ENCODE measurements at places on chromosomes 12 and 14. TPM values are rescaled to one million over a fixed set of nuclear protein-coding genes. Genes with fewer than 3 reads are reported as not detected.

Gene KRT6B
- not detected for total RNA-seq

Gene CACNA2D4
- total RNA-seq = 0.72 TPM

Gene DTX1
- total RNA-seq = under 0.01 TPM

Gene FIGNL2
- total RNA-seq = 0.29 TPM

Gene PMEL
- total RNA-seq = 0.59 TPM

Gene FAR2
- total RNA-seq = 10.5 TPM

Gene LGR5
- total RNA-seq = not detected

Gene GYS2
- total RNA-seq = not detected

DNA sequence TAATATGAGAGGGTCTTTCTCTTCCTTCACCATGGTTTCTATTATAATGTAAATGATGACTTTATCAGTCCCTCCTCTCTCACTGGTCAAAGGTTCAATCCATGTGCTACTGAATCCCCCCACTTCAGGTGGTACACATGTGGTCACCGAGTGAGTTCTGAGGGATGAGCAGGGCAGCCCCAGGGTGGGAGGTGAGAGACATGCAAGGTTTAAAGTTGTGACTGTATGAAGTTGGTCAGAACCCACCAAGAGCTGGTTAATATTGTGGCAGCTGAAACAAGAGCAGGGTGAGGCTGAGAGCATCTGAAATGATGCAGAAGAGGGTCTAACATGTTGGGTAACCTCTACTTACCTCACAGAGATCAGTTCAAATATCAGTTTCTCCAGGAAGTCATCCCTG, 444.7 kb upstream of the FBXO33 start:
- H3K27ac ChIP-seq = no peak overlapping the region
- no peak for DNase-seq
- no peak overlapping the region for H3K4me3 ChIP-seq
- H3K27me3 ChIP-seq = no peaks in the 10 kb centered on the region

DNA sequence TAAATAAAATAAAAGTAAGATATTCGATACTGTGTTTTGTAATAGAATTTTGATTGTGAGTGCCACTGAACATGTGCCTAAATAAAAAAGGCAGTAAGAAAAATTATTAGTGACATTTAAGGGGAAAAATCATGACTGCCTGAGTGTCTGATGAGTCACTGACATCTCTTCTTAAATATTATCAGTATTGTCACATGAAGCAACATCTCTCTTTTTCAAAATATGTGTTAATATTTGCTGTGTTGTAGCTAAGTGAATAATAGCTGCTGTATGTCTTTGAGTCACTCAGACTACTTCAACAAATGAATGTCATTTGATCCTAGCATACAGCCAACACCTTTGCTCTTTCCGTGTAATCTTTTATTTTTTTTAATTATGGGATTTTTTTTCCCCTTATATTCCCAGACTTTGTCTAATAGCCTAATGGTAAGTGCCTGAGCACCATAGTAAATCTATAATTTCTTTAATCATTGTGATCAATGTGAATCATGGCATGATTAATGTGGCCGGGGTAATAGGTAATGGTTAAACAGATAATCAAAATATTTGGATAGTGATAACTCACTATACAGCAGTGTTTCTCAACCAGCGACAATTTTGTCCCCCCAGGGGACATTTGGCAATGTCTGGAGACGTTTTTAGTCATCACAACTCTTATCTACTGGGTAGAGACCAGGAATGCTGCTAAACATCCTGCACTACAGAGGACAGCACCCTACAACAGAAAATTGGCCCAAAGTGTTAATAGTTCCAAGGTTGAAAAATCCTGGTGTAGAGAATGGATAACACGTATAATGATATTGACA, 11.7 kb upstream of the OTX2 start:
- DNase-seq = no peak
- H3K36me3 ChIP-seq = no peaks in the 10 kb centered on the region
- H3K4me1 ChIP-seq = no peaks in the 10 kb centered on the region
- H3K27me3 ChIP-seq = peaks cover 10% of the 10 kb centered on the region
- H3K4me3 ChIP-seq = no peak overlapping the region

DNA sequence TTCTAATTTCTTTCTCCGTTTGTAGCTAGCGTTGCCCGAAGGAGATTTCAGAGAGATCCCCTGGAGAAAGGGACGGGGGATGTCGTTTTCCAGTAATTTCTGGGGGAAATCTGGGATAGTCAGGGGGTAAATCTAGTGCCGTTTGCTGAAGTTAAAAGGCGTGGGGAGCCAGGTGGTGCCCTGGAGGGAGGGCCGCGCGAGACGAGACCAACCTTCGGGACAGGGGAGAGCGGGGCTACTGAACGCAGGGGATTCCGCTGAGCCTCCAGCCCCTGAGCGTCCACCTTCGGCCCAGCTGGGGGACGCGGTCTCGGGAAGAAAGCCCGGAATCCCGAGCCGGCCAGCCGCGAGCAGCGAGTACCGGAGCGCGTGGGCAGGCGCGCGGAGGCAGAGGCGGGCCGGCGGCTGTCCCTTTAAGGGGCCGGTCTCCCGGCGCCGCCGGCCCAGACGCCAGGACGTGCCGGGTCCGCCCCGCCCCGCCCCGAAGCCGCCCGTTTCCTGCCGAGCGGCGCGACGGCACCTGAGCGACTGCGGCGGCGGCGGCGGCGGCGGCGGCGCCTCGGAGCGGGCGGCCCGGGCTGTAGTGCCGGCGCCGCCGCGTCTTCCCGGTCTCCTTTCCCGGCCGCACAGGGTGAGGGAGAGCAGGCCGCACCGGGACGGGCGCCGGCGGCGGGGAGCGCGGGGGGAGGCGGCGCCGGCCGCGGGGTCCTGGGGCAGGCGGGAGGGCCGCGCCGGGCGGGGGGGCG, at the start of gene KTN1:
KTN1 (plus strand) TSS at position 484 of the 746 bp plus-strand sequence. CDS start 31,842 bp downstream, outside the sequence.
- peak within 1 kb of the TSS; percentile 88 for H3K4me3 ChIP-seq
- no peaks in the 10 kb centered on the region for H3K36me3 ChIP-seq
- no peaks in the 10 kb centered on the region for H3K27me3 ChIP-seq
- H3K4me1 ChIP-seq = peaks cover 25% of the 10 kb centered on the region
- peak; percentile 97 for DNase-seq
- H3K27ac ChIP-seq = peak within 1 kb of the TSS; percentile 72

- H3K4me1 ChIP-seq = no peaks in the 10 kb centered on the region
- H3K27ac ChIP-seq = no peak overlapping the region
- H3K4me3 ChIP-seq = no peak overlapping the region
- H3K27me3 ChIP-seq = peaks cover 17% of the 10 kb centered on the region
- no peaks in the 10 kb centered on the region for H3K36me3 ChIP-seq
Measured at GRCh38 chr12:125193376-125194152, 128.3 kb downstream of the AACS start.

GRCh38 chr12:103503546-103504480, 8.0 kb upstream of the C12orf42 start:
- H3K4me1 ChIP-seq = no peaks in the 10 kb centered on the region
- no peaks in the 10 kb centered on the region for H3K27me3 ChIP-seq
- no peak for DNase-seq
- no peaks in the 10 kb centered on the region for H3K36me3 ChIP-seq
- H3K4me3 ChIP-seq = no peak overlapping the region

GRCh38 chr12:20268121-20268732, 100.1 kb upstream of the PDE3A start:
- H3K4me3 ChIP-seq = no peak overlapping the region
- no peaks in the 10 kb centered on the region for H3K4me1 ChIP-seq
- H3K27me3 ChIP-seq = no peaks in the 10 kb centered on the region
- no peak for DNase-seq
- no peaks in the 10 kb centered on the region for H3K36me3 ChIP-seq
- no peak overlapping the region for H3K27ac ChIP-seq

DNA sequence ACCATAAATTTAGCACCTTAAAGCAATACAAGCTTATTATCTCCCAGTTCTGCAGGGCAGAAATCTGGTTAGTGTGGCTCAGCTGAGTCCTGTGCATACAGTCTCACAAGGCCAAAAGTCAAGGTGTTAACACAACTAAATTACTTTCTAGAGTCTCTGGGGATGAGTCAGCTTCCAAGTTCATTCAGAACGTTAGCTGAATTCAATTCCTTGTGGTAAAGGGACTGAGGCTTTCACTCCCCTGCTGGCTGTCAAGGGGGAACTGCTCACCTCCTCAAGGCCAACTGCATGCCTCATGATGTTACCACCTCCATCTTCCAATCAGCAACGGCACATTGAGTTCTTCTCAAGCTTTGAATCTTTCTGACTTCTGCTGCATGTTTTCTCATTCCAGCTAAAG, 27.6 kb downstream of the EML5 start:
- H3K36me3 ChIP-seq = no peaks in the 10 kb centered on the region
- no peak for DNase-seq
- no peaks in the 10 kb centered on the region for H3K4me1 ChIP-seq
- H3K27ac ChIP-seq = no peak overlapping the region

DNA sequence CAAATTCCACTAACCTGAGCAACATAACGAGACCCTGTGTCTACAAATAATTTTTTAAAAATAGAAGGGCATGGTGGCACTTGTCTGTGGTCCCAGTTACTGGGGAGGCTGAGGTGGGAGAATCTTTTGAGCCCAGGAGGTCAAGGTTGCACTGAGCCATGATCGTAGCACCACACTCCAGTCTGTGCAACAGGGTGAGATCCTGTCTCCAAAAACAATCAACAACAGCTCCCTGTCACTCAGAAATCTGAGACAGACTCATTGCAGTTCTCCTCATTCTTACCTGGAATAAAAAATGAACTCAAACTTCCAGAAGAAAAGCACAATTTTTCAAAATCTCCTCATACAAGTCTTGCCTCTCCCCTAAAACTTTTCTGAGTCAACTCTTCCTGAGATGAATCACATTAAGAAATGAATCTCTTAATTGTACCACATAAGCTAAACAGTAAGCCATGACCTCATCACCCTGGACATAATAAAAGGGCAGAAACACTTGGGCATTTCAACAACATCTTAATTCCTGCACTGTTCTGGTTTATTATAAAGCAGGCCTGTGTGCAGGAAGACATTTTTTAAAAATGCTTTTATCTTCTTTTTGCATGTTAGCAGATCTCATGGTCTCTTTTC, 214.3 kb upstream of the CDKN3 start:
- H3K27ac ChIP-seq = peak overlapping the region; percentile 19
- DNase-seq = peak; percentile 55
- H3K36me3 ChIP-seq = no peaks in the 10 kb centered on the region

GRCh38 chr14:90299408-90299807, 32.3 kb downstream of the NRDE2 start:
- peaks cover 22% of the 10 kb centered on the region for H3K36me3 ChIP-seq
- peaks cover 13% of the 10 kb centered on the region for H3K4me1 ChIP-seq
- no peak overlapping the region for H3K27ac ChIP-seq
- no peaks in the 10 kb centered on the region for H3K27me3 ChIP-seq

- H3K27me3 ChIP-seq = no peaks in the 10 kb centered on the region
- DNase-seq = no peak
- no peak overlapping the region for H3K4me3 ChIP-seq
- H3K36me3 ChIP-seq = peaks cover 16% of the 10 kb centered on the region
- H3K27ac ChIP-seq = no peak overlapping the region
Measured at GRCh38 chr14:76208340-76208739, 56.6 kb downstream of the GPATCH2L start.

DNA sequence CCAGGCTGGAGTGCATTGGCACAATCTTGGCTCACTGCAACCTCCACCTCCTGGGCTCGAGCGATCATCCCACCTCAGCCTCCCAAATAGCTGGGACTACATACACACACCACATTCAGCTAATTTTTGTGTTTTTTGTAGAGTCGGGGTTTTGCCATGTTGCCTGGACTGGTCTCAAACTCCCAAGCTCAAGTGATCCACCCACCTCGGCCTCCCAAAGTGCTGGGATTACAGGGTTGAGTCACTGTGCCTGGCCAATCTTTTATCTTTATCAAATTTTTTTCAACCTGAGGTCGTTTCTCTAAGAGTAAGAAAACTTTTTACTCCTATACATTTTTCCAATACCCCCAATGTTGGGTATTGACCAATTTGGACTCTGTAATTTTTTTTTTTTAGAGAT, 40.0 kb upstream of the NAP1L1 start:
- H3K27ac ChIP-seq = peak overlapping the region; percentile 47
- H3K4me1 ChIP-seq = peaks cover 16% of the 10 kb centered on the region
- H3K27me3 ChIP-seq = no peaks in the 10 kb centered on the region
- H3K4me3 ChIP-seq = peak overlapping the region; percentile 29
- H3K36me3 ChIP-seq = no peaks in the 10 kb centered on the region

GRCh38 chr14:99672506-99673304, 11.4 kb upstream of the CYP46A1 start:
- H3K36me3 ChIP-seq = peaks cover 6% of the 10 kb centered on the region
- H3K4me3 ChIP-seq = no peak overlapping the region

DNA sequence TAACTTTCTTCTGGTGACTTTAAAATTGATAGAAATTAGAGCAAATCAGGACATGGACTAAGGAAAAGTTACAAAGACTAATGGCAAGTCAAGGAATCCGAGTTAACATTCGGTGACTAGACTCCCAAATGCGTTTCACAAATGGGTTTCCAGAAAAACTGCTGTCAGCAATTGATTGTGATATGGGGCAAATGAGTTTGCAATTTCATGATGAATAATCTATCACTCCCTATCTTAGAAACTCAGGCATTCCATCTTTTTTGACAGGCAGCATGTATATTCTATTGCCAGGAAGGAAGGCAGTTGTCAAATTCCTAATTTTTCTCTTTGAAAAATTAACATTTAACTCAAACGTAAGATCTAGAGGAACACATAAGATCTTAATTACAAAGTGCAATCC, 40.5 kb upstream of the PLXNC1 start:
- H3K27me3 ChIP-seq = no peaks in the 10 kb centered on the region
- no peak overlapping the region for H3K4me3 ChIP-seq
- H3K4me1 ChIP-seq = peaks cover 2% of the 10 kb centered on the region
- H3K36me3 ChIP-seq = no peaks in the 10 kb centered on the region

GRCh38 chr14:106003351-106003750, 477.0 kb downstream of the TMEM121 start:
- H3K4me3 ChIP-seq = no peak overlapping the region
- H3K4me1 ChIP-seq = no peaks in the 10 kb centered on the region
- no peak overlapping the region for H3K27ac ChIP-seq
- no peak for DNase-seq
- no peaks in the 10 kb centered on the region for H3K36me3 ChIP-seq

DNA sequence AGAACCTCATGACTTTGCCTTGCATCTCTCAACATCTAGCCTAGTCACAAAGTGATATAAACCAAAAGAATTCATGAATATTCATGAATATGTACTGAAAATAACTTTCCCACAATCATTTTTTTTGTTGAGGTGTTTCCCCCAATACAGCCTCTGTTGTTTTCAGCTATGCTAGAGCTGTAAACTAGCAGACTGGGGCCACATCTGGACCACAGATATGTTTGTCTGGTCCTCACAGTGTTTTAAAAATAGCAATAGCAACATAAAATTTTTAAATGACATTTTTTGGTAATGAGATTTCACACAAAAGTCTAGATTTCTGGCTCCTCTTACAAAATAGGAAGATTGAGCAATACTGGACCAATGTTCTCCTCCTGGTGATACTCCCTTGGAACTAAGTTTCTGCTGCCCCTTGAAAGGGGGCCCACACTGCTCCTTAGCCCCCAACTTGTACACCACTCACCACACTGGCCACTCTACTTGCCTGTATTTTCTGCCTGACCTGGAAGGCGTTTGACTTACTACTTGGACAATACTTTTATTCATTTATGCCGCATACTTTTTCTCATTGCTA, 81.2 kb downstream of the BMP4 start:
- DNase-seq = no peak
- H3K27ac ChIP-seq = no peak overlapping the region
- peaks cover 8% of the 10 kb centered on the region for H3K27me3 ChIP-seq
- no peak overlapping the region for H3K4me3 ChIP-seq
- no peaks in the 10 kb centered on the region for H3K4me1 ChIP-seq
